Activated CD8-positive, alpha-beta memory T cell treated with anti-CD3 and anti-CD28 coated beads, Interleukin-2, amount 50 U/mL, for 4 hours (primary cell): ENCODE measurements at places on chromosomes 7 and 10.

DNA sequence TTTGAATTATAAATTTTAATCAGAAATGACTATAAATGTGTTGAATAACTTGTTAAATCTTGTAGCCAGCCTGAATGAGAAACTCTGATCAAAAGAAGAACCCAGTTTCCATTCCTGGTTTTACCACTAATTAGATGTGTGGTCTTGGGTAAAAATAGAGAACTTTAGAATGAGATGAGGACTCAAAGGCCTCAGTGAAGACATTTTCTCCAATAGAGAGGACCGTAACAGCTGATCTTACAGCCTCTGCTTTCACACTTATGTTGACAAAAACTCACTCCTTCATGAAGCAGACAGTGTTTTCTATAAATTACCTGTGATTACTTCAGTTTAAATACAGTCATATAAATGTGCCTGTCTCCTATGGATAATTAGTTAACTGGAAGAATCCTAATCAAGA is 200.1 kb upstream of the MEOX2 start:
- DNase-seq, result no peak

DNA sequence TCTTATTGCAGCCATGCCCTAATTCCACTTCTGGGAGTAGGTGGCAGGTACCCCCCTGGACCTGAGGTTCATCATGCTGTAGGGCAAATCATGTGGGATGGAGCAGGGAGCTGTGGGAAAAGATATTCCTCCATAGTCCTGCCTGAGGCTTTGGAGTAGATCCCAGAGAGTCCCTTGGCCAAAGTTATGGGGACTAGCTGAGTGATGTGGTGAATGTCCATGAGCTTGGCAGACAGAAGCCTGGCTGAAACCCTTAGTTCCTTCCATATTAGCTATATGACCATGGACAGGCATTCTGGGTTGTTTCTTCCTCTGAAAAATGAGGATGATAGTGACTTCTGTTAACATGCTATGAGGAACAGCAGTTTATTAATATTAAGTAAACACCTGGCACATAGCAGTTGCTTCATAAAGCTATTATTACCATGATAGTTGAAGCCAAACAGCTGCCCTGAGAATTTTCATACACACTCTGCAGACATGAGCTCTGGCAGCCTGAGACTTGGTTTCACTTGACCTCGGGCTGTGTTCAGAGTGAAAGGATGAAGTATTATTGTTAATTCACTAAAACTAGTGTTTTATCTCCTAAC is 15.0 kb upstream of the IMPDH1 start:
- DNase-seq, result no peak

DNA sequence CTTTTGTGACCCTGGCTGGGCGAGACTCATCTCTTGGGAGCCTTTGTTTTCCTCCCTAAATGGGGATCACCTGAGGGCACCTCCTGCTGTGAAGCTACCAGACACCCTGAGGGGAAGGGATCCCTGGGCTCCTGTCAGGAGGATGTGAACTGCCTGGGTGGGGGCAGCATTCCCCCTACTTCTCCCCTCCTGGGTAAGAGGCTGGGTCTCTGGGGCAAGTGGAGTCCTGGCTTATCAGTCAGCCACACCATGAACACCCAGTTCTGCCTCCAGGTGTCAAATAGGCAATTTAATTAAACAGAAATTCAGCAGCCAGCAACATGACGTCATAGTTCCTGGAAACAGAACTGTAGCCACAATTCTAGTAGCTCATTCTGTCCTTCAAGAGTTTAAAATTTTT is 97.7 kb upstream of the RET start:
- no peak for DNase-seq

DNA sequence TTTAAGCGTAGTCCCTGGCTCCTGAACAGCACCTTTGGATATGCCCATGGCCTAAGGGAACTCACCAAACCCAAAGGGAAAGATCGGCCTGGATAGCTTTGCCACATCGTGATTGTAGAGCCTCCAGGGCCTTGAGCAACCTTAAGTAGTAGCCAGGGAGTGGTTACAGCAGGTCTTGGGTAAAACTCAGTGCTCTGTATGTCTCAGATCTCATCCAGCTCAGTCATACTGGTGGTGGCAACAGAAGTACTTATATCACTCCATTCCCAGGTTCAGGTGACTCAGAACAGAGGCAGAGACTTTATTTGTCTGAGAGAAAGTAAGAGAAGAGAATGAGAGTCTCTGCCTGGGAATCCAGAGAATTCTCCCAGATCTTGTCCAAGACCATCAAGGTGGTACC is 39.1 kb upstream of the AASS start:
- no peak for DNase-seq

DNA sequence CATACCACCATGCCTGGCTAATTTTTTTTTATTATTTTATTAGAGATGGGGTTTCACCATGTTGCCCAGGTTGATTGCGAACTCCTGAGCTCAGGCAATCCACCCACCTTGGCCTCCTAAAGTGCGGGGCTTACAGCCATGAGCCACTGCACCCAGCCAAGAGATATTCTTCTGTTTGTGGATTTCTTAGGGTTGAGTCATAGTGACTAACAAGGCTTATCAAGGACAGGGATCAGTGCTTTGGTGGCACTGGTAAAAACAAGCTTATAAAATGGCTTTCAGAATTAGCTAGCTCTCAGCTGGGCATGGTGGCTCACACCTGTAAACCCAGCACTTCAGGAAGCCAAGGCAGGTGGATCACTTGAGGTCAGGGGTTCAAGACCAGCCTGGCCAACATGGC is 122.4 kb downstream of the ZNF248 start:
- no peak for DNase-seq

- DNase-seq, result no peak
Measured at GRCh38 chr7:84484502-84485079, 290.0 kb upstream of the SEMA3A start.

DNA sequence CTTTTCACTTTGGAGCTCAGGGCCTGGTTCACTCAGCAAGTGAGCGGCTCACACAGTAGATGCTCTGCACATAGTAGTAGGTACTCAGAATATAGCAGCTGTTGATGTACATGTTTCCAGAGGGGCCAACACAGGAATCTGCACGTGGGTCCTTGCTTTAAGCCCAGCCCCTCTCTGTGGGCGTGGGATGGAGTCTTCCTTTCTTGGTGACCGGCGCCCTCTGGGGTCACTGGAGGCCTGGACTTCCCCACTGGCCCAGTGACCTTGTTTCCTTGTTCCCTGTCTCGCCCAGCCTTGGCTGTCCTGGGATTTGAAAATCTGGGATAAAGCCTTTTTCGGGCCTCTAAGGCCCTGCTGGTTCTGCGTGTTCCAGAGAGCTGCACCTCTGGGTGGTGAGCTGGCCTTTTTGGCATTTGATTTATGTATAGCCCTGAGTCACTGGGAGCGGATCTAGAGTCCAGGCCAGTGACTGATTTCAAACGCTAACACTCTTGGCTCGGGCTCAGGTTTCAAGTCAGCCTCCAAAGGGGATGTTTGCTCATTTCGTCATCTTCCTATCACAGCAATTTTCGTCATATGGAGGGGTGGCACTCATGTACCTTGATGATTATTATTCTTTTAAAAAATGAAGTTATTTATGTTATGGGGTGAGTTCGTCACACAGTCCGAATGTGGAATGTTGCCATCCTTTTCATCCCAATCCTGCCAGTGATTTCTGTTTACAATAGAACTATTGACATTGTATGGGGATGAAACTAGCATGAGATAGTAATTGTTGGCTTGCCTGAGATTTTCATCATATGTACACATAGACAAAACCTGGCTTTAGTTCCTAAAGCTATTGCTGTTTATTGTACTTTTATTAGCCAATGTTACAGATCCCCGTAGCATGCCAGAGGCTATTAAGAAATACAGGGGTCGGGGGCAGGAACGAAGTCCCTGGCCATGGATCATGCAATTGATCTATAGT is 65.5 kb downstream of the CUX1 start:
- DNase-seq, result no peak

DNA sequence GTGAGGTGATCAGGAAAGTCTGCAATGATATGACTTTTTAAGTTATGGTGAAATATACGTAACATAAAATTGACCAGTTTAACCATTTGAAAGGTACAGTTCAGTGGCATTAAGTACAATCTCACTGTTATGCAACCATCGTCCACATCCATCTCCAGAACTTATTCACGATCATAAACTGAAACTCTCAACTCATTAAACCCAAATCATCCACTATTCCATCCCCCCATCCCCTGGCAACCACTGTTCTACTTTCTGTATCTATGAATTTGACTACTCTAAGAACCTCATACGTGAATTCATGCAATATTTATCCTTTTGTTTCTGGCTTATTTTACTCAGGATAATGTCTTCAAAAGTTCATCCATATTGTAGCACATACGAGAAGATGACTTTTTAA is 48.4 kb downstream of the TFAM start:
- no peak for DNase-seq

GRCh38 chr10:88026031-88026430 is 162.6 kb downstream of the PTEN start:
- no peak for DNase-seq
